ENCODE measurements at places on chromosomes 11 and 22.

DNA sequence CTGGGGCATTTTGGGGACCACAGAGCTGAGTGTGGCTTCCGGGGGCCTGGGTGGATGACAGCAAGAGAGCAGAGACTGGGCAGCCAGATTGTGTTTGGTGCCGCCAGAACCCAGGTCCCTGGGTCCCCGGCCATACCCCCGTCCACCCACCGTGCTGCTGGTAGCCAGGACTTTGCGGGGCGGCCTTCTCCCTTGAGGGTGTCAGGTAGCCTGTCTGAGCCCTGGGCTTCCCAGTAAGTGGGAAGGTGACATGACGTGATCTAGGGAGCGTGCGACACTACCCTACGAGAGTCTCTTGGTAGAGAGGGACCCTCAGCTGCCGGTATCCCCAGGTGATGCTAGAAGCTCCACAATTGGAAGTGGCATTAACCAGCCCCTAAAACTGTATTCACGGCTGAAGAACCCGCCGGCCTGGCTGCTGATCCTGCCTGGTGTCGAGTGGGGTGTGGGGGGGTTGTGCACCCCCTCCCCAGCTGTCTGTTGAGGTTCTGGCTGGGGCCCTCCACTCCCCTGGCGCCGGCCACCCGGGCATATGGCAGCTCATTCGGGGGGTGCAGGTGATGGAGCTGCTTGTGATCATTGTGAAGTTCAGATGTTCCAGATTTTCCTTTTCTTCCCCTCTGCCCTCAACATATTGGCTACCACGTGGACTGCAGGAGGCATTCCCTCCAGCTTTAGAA is 66.9 kb downstream of the MPPED1 start:
- no peak for ATAC-seq
- H3K27ac ChIP-seq, result no peak overlapping the region
- H3K4me3 ChIP-seq, result no peak overlapping the region

DNA sequence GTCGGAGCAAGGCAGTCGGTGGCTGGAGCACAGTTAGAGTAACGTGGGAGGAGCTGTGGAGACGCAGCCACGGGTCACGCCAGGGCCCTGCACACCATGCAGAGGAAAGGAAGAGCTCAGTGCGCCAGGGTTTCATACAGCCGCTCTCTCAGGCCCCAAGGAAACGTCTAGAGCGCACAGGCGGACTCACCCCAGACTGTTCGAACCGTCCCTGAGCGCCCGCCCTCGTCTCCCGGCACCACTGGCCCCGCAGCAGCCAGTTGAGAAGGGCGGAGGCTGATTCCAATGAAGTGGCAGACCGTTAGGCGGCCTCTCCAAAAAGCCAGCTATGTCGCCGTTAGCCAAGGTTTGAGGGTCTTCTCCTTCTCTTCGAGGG is 483 bp upstream of the HYLS1 start:
- ATAC-seq, result peak; percentile 51
- no peaks in the 10 kb centered on the region for H3K36me3 ChIP-seq
- no peaks in the 10 kb centered on the region for H3K4me1 ChIP-seq
- peak overlapping the region; percentile 13 for H3K4me3 ChIP-seq
- peak overlapping the region; percentile 99 for H3K27ac ChIP-seq

- H3K36me3 ChIP-seq, result no peaks in the 10 kb centered on the region
- no peaks in the 10 kb centered on the region for H3K27me3 ChIP-seq
- H3K4me3 ChIP-seq, result peak overlapping the region; percentile 86
- peaks cover 67% of the 10 kb centered on the region for H3K4me1 ChIP-seq
- ATAC-seq, result peak; percentile 44
Measured at GRCh38 chr11:118928870-118929500, 3.3 kb upstream of the BCL9L start.

DNA sequence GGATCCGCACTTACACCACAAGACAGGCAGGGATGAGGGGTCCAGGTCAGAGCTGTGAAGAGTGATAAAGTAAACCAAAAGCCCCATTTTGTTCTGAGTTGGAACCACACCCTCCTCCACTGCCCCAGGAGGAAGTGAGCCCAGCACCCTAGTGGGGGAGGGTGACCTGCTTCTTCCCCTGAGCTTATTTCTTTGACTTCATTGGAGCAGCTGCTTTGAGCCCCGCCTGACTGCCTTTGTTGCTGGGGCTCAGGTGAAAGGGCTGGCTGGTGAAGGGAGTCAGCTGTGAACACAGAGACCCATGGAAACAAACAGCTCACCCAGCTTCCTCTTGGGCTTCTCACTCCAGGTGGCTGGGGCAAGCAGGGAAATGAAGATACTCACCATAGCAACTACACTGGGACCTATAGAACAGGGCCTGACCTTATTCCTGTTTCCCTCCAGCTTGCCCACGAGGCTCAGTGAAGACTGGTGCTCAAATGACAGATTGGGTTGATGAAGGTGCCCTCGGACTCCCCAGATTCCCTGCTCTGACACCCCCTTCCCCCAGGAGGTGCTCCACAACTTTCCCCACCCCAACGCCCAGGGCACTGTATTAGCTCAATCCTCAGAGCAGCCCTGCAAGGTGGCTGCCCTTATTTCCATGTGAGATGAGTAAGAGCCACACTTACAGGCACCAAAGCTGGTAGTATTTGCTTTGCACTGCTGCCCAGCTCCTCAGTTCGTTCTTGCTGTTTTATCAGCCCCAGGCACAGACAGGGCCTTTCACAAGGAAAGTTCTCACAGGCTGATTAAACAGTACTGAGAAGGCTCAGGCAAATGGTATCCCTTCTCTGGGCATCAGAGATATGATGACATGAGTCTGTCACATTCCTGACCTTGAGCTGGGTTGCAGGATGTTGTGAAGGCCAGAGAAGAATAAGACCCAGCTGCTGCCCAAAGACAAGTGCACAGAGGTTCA is 2.4 kb downstream of the UCP2 start:
- peak overlapping the region; percentile 92 for H3K27ac ChIP-seq
- no peak for ATAC-seq
- H3K4me1 ChIP-seq, result peaks cover 25% of the 10 kb centered on the region
- no peaks in the 10 kb centered on the region for H3K27me3 ChIP-seq

GRCh38 chr22:30855677-30856518 is 112.7 kb downstream of the MORC2 start:
- no peak for ATAC-seq
- H3K27me3 ChIP-seq, result no peaks in the 10 kb centered on the region
- H3K27ac ChIP-seq, result no peak overlapping the region

- H3K27me3 ChIP-seq, result peaks cover 9% of the 10 kb centered on the region
- no peak for ATAC-seq
- peaks cover 6% of the 10 kb centered on the region for H3K36me3 ChIP-seq
- H3K4me1 ChIP-seq, result no peaks in the 10 kb centered on the region
Measured at GRCh38 chr11:117458275-117459122, 130.8 kb downstream of the CEP164 start.

DNA sequence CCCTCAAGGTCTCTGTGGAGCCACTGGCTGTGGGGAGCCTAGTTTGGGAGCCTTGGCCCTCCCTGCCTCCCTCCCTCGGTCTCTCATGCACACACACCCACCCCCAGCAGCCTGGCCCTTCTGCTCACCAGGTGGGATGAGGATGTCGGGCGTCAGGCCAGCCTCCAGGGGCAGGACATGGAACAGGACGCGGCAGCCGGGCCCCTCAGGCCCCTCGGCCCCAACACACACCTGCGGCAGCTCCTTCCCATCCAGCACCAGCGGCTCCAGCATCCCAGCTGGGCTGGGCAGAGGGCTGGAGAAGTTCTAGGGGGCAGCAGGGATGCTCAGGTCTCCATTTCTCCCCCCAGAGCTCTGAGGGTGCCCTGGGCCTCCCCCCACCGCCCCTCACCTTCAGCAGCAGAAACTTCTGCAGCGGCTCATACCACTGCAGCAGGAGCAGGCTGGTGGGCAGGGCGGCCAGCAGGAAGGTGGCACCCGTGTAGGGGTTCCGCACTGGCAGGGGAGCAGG is 11.2 kb downstream of the MAP4K2 start:
- peaks cover 63% of the 10 kb centered on the region for H3K36me3 ChIP-seq
- no peak overlapping the region for H3K27ac ChIP-seq

DNA sequence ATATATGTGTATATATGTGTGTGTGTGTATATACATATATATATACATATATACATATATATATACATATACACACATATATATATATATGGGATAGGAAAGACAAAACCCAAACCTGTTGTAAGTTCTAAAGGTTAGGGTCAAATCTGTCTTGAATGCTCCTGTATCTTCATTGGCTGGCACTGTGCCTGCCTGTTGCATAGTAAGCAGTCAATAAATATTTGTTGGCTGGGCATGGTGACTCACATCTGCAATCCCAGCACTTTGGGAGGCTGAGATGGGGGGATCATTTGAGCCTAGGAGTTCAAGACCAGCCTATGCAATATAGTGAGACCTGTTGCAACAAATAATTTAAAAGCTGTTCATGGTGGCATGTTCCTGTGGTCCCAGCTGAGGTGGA is 205.4 kb downstream of the DBX1 start:
- H3K27me3 ChIP-seq, result no peaks in the 10 kb centered on the region
- no peak overlapping the region for H3K27ac ChIP-seq
- no peaks in the 10 kb centered on the region for H3K36me3 ChIP-seq
- no peak overlapping the region for H3K4me3 ChIP-seq
- no peak for ATAC-seq
- H3K4me1 ChIP-seq, result peaks cover 48% of the 10 kb centered on the region

DNA sequence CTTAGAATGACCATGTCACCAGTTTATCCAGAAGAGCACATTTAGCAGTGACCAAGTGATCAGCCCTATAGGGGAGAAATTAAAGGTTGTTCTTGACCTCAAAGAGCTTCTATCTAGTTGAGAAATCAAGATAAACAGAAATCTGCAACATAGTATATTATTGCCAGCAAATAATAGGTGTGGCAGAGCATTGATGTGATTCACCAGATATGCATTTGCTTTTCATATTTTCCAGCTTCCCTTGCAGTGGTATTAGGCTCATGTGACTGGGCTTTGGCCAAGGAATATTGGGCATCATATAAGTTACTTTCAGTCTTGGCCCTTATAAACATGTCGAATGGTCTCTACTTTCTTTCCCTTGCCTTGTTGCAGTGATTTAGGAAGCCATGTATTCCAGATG is 34.5 kb downstream of the COMMD9 start:
- ATAC-seq, result no peak
- no peaks in the 10 kb centered on the region for H3K36me3 ChIP-seq
- H3K27me3 ChIP-seq, result peaks cover 21% of the 10 kb centered on the region
- no peaks in the 10 kb centered on the region for H3K4me1 ChIP-seq
- no peak overlapping the region for H3K27ac ChIP-seq

DNA sequence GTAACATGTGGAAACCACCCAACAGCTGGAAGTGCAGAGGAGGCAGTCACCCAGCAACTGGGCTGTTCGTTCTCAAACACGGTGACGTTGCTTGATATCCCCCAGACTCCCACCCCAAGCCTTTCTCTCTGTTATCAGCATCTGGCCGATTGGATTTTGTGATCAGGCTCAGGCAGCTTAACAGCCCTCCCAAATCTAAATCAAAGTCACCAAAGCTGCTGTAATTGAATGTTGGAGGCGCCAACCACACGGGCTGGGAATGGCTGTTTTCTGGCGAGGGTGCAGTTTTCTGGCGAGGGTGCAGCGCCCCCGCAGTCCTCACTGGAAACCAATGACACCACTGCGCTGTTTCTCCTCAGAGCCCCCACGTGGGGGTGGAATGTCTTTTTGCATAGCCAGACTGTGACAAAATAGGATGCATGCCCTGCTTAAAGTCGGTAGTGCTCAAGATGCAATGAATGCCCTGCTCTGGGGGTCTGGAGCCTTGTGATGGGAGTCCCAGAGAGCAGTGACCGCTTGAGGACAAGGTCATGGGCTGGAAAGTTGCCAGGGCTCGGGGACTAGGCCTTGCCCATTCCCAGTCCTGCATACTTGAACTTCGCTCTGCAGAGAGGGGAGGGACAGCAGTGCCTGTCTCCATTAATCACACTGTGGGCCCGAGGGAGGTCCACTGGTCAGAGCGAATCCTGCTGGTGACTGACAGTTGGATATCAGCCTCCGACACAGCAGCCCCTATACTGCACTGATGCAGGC is 105.3 kb downstream of the MORC2 start:
- no peak overlapping the region for H3K27ac ChIP-seq
- H3K36me3 ChIP-seq, result no peaks in the 10 kb centered on the region
- no peak overlapping the region for H3K4me3 ChIP-seq
- no peak for ATAC-seq

DNA sequence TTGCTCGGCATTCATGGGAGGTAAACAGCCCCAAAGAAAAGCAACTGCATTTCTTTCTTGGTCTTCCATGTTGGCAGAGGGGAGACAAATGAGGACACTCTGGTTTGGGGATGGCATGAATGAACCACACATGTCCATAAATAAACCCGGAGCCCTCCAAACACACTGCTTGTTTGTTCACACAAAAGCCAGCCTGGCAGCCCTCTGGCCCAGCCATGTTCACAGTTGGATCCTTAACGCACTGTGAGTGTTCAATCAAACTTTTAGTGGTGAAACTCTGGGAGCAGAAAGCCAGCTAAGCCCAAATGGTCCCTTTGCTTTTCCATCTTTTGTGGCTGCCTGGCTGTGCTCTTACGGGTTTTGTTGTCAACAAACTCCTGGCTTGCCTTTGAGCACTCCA is 336.8 kb downstream of the CADM1 start:
- H3K4me3 ChIP-seq, result no peak overlapping the region
- H3K36me3 ChIP-seq, result no peaks in the 10 kb centered on the region
- ATAC-seq, result no peak
- H3K27ac ChIP-seq, result no peak overlapping the region
- H3K4me1 ChIP-seq, result no peaks in the 10 kb centered on the region

GRCh38 chr11:57360991-57361390 is 20.0 kb downstream of the PRG3 start:
- H3K4me3 ChIP-seq, result no peak overlapping the region
- peaks cover 3% of the 10 kb centered on the region for H3K27me3 ChIP-seq
- H3K27ac ChIP-seq, result no peak overlapping the region
- H3K4me1 ChIP-seq, result peaks cover 9% of the 10 kb centered on the region

GRCh38 chr11:11081776-11082175 is 223.9 kb upstream of the ZBED5 start:
- no peaks in the 10 kb centered on the region for H3K27me3 ChIP-seq
- peaks cover 19% of the 10 kb centered on the region for H3K4me1 ChIP-seq
- H3K36me3 ChIP-seq, result no peaks in the 10 kb centered on the region
- H3K27ac ChIP-seq, result peak overlapping the region; percentile 67
- ATAC-seq, result peak; percentile 22
- H3K4me3 ChIP-seq, result no peak overlapping the region

DNA sequence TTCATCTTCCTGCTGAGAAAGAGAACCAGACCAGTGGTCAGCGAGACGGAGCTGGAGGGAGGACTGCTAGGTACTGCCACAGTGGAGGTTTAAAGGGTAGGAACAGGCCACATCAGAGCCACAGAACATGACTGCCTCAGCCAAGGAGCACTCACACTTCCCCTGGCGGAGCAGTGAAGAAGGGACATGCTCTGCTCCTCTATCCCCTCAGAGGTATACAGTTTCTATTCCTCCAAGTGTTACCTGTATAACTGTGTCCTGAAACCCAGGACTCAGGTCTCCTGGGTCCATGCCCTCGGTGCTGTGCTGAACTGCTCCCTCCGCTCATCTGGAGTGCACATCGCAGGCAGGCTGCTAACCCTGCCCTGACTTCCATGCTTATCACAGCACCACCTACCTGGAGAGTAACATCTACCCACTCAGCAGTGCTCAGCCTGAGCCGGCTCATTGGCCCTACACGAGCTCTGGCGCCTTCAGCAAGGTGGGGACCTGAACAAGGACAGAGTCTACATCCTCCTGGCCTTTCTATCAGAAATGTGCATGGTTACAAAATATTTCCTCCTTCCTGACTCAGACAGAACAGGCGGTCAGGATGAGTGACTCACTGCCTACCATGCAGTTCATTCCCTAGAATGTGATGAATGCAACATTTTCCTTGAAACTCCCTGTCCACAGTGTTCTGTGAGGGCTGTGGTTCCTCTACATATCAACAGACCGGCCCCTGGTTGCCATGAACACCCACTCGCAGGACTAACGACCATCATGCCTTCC is 52.9 kb downstream of the C11orf58 start:
- no peak overlapping the region for H3K4me3 ChIP-seq
- H3K36me3 ChIP-seq, result peaks cover 40% of the 10 kb centered on the region
- peak overlapping the region; percentile 36 for H3K27ac ChIP-seq
- H3K4me1 ChIP-seq, result no peaks in the 10 kb centered on the region
- no peaks in the 10 kb centered on the region for H3K27me3 ChIP-seq
- peak; percentile 82 for ATAC-seq
